NCI-H345 (cell line): ENCODE measurements at places on chromosomes 4 and X.

DNA sequence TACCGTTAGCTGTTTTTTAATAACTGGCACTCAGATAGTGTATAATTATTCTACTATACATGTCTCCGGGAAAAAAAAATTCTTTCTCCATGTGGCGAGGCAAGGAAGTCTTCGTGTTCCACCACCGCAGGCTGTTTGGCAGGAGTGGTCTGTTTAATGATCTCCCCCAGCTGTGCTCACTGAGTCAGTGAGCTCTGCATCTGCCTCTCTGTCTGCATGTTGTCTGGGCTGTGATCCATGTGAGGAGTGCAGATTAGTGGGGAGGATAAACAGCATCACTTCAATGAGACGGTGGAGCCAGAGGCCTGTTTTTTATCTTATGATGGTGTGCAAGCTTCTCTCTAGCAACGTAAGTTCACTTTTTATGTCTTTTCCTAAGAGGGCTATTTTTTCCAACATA lies 69.8 kb downstream of the RPS3A start:
- DNase-seq: peak; percentile 23

DNA sequence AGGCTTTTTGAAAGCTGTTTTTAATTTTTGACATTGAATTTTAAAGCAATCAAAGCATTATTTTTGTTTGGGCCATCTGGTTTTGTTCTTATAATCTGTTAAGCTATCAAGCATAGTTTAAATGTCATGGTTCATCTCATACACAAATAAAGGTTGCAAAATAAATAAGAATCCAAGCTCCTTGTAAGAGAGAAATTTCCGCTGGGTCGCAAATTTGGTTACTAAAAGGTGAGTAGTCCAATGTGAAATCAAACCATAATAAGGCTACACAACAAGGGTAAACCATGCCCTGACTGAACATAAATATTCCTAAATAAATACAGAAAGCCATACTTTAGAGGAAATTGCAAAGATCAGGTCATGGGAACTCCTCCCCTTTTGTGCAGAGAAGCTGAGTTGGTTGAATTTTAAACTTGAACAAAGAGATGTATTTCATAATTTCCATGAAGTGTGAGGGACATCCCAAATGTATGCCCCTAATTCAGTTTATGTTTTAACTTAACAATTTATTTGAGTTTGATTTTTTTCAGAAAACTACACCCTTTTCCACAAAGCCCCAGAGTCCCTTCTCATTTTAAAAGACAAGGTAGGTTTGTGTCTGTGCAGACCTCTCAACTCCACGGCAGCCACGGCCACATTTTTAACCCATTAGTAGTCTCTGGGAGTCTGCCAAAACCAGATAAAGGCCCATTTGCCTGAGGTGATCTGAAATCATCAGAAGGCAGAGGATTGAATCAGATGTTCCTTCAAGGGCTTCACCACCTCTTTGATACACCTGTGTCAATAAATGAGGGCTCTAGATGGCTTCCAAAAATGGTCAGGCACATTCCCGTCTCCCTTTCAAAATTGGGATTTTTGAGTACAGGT lies 85.2 kb downstream of the PLAC1 start:
- DNase-seq: no peak

- peak; percentile 43 for DNase-seq
These were observed 136.2 kb downstream of the CFAP299 start for GRCh38 chr4:80471756-80472155.

DNA sequence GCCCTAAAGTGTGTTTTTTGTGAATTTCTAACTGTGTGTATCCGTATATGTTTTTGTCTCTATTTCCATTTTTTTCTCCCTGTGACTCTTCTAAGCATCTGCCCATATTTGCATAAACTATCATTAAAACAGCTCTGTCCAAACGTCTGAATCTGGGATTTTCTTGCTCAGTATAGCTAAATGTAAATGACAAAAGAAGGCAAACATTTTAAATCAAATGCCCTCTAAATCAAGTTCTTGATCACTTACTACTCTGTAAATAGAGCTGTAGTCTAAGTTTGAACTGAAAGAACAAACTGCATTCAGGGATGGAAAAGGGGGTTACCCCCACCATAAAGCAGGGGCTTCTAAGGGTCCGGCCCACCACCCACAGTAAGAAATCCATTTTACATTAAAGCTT lies 432.0 kb upstream of the FAM241A start:
- no peak for DNase-seq

DNA sequence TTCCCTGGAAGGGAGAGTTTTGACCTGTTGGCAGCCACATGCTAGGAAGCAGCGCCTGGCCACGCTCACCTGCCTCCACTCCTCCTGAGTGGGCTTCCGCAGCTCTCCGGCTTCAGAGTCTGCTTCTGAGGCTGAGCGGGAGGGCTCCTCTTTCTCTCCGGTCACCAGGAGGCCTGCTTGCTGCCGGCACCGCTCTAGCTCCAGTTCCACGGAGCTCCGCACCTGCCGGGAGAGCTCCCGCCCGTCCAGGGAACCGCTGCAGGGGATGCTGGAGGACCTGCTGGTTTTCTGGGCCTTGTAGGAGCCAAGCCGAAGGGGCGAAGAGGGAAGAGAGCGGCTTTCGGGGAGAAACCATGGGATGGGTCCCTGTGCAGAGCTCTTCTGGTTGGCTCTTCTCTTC lies 26.0 kb downstream of the PPEF2 start:
- no peak for DNase-seq

- DNase-seq: no peak
These were observed 29.3 kb downstream of the SOD3 start for GRCh38 chr4:24824720-24825119.

GRCh38 chrX:2576793-2577192 lies 76.0 kb upstream of the DHRSX start:
- DNase-seq: no peak
